Pancreas (tissue), 10 donors: ENCODE measurements at places on chromosomes 5 and 9. TPM values are rescaled to one million over a fixed set of nuclear protein-coding genes. Genes with fewer than 3 reads are reported as not detected.

- no peaks in the 10 kb centered on the region for H3K27me3 ChIP-seq
- no peaks in the 10 kb centered on the region for H3K36me3 ChIP-seq
- H3K27ac ChIP-seq, result no peak overlapping the region
Observed at GRCh38 chr5:107555425-107556090, 115.2 kb downstream of the EFNA5 start.

- no peak for DNase-seq
- peak overlapping the region; percentile 90 for H3K4me3 ChIP-seq
- H3K4me1 ChIP-seq, result peaks cover 37% of the 10 kb centered on the region
- H3K27me3 ChIP-seq, result no peaks in the 10 kb centered on the region
Observed at GRCh38 chr9:33167972-33168461, 881 bp upstream of the B4GALT1 start.

- H3K4me3 ChIP-seq, result no peak overlapping the region
- H3K4me1 ChIP-seq, result no peaks in the 10 kb centered on the region
- DNase-seq, result no peak
- no peaks in the 10 kb centered on the region for H3K27me3 ChIP-seq
- no peak overlapping the region for H3K27ac ChIP-seq
Observed at GRCh38 chr9:19445452-19445851, 36.6 kb downstream of the ACER2 start.

DNA sequence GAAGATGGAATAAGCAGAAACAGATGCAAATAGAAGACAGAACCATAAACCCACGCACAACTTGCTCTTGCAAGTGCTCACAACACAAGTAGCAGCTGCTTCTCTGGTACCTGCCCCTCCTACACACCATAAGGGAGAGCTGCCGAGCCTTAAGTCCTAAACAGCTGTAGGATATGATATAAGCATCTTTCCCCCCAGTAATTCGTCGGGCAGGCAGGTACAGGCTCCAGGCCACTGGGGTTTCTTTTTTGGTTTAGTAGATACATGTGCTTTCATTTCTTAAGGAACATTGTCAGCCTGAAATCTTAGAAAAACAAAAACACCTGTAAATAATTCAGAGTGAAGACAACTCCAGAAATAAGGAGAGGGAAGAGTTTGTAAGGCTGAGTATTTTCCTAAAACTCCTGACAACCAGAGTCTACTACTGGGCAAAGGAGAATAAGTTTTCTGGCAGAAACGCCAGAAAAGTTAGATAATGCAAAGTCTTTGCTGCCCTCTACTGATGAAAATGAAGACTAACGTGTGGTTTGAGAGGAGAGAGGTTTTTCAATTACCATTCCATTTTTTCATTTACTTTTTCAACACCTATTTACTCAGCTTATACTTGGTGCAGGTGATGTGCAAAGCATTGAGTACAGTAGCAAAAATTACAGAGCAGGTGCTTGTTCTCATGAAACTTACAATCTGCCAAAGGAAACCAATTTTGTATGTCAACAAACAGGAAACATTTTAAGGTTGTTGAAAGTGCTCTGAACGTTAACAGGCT lies 20.1 kb upstream of the TCERG1 start:
- no peak overlapping the region for H3K27ac ChIP-seq
- H3K36me3 ChIP-seq, result no peaks in the 10 kb centered on the region
- no peaks in the 10 kb centered on the region for H3K4me1 ChIP-seq
- no peak overlapping the region for H3K4me3 ChIP-seq
- no peak for DNase-seq

- no peaks in the 10 kb centered on the region for H3K27me3 ChIP-seq
- DNase-seq, result no peak
- no peak overlapping the region for H3K27ac ChIP-seq
- H3K4me3 ChIP-seq, result no peak overlapping the region
- H3K4me1 ChIP-seq, result no peaks in the 10 kb centered on the region
- H3K36me3 ChIP-seq, result no peaks in the 10 kb centered on the region
Observed at GRCh38 chr5:42483472-42484154, 60.4 kb downstream of the GHR start.

GRCh38 chr5:98930972-98931762 lies 2.4 kb upstream of the CHD1 start:
- no peak overlapping the region for H3K27ac ChIP-seq
- H3K4me1 ChIP-seq, result peaks cover 5% of the 10 kb centered on the region
- H3K4me3 ChIP-seq, result no peak overlapping the region
- DNase-seq, result no peak
- H3K36me3 ChIP-seq, result no peaks in the 10 kb centered on the region

DNA sequence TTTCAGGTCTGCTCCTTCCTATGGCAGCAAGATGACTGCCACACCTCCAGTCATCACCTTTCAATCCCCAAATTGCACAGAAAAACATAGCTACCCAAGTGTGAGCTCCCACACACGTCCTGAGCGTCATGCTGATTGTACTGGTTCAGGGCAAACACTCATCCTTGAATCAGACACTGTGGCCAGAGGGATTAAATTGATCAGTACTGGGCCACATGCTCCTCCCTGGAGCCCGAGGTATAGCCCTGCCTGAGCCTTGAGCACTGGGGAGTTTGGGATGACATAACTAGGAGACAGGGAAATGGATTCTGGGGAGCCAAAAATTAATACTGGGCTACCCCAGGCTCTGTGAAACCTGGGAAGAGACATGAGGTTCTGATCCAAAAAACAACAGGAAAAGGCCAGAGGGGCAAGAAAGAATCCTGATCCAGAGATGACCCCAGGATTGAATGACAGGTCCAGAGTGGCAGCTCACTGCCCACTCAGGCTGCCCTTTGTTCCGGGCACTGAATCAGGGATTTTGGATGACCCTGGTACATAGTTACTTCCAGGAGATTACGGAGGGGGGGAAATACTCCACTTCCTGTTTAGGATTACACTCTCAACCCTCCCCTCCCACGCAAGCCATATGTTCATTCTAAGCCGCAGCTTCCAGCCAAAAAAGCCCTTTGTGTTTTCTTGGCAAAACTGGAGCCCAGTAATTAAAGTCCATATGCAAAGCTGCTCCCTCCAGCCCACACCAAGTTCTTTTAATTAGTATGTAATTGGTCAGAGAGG lies 141.6 kb upstream of the SPRY4 start:
- H3K36me3 ChIP-seq, result no peaks in the 10 kb centered on the region
- H3K4me1 ChIP-seq, result no peaks in the 10 kb centered on the region
- no peak overlapping the region for H3K4me3 ChIP-seq
- H3K27me3 ChIP-seq, result no peaks in the 10 kb centered on the region
- no peak overlapping the region for H3K27ac ChIP-seq

GRCh38 chr5:6218116-6218515 lies 160.2 kb downstream of the MED10 start:
- no peak for DNase-seq
- no peaks in the 10 kb centered on the region for H3K4me1 ChIP-seq
- H3K36me3 ChIP-seq, result no peaks in the 10 kb centered on the region
- no peaks in the 10 kb centered on the region for H3K27me3 ChIP-seq

GRCh38 chr9:81080900-81081299 lies 608.4 kb downstream of the TLE1 start:
- DNase-seq, result no peak
- no peak overlapping the region for H3K27ac ChIP-seq
- H3K4me3 ChIP-seq, result no peak overlapping the region
- H3K27me3 ChIP-seq, result no peaks in the 10 kb centered on the region

GRCh38 chr5:42021923-42022322 lies 96.8 kb downstream of the FBXO4 start:
- no peaks in the 10 kb centered on the region for H3K27me3 ChIP-seq
- H3K27ac ChIP-seq, result no peak overlapping the region
- no peaks in the 10 kb centered on the region for H3K4me1 ChIP-seq
- no peaks in the 10 kb centered on the region for H3K36me3 ChIP-seq
- DNase-seq, result no peak
- H3K4me3 ChIP-seq, result no peak overlapping the region

- H3K4me1 ChIP-seq, result no peaks in the 10 kb centered on the region
- no peak overlapping the region for H3K27ac ChIP-seq
- peaks cover 40% of the 10 kb centered on the region for H3K36me3 ChIP-seq
- no peak overlapping the region for H3K4me3 ChIP-seq
Observed at GRCh38 chr5:168513861-168514428, 15.2 kb upstream of the FBLL1 start.

DNA sequence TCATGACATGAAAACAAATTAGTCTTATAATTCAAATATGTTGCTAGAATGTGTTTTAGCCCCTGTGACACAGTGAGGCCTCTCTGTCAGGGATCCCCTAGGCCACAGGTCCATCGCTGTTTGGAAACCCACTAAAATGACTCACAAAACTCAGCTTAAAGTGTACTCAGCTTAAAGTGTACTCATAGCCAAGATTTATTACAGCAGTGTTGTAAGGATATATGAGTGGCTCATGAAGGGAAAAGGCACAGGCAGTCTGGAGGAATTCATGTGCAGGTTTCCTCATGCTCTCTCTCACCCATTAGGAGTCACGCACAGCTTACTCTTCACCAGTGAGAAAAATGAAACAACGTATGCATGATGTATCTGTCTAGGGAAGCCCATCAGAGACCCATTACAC lies 24.4 kb upstream of the TGFBI start:
- DNase-seq, result no peak
- no peak overlapping the region for H3K27ac ChIP-seq
- H3K4me1 ChIP-seq, result no peaks in the 10 kb centered on the region
- H3K4me3 ChIP-seq, result no peak overlapping the region
- H3K27me3 ChIP-seq, result no peaks in the 10 kb centered on the region

DNA sequence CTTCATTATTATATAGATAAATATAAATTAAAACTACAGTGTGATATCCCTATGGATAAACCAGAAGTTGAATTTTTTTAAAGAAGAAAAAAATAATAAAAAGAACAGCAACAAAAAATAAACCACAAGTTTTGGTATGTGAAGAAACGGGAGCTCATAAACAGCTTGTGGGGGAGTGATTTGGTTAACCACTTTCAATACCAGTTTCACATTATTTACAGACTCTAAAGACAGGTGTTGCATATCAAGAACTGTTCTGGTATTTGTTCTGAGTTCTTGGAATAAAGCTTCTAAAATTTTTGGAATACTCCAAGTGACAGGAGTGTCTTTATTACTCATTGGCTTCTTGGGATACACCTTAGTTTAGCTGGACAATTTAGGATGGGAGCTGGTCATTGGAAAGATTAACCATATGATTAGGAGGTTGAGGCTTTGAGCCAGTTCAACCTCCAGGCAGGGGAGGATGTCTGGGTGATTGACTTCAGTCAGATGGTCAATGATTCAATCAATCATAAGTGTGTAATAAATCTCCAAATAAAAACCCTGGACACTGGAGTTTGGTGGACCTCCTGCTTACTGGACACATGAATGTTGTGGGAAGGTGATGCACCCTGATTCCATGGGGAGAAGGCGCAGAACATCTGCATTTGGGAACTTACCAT lies 2223.1 kb upstream of the C9orf72 start:
- H3K27me3 ChIP-seq, result no peaks in the 10 kb centered on the region
- no peaks in the 10 kb centered on the region for H3K36me3 ChIP-seq
- no peak overlapping the region for H3K27ac ChIP-seq
- no peak overlapping the region for H3K4me3 ChIP-seq
- H3K4me1 ChIP-seq, result no peaks in the 10 kb centered on the region

DNA sequence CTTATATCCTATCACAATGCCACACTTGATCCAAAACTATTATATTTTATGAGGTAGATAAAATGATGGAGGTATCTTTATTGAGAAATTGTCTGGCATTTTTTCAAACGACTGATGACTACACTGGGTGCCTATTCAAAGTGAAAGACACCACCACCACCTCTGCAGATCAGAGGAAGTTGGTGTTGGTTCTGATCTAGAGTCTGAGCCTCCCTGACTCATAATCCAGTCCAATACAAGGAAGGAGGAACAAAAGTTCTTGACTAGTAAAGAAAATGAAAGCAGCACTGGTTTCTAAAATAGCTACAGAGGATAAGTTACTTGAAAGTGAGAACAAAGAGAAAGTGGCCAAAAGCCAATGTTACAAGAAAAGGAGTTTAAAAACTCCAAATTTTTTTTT lies 139.9 kb downstream of the RFX3 start:
- no peak overlapping the region for H3K4me3 ChIP-seq
- H3K36me3 ChIP-seq, result no peaks in the 10 kb centered on the region
- DNase-seq, result no peak
- no peak overlapping the region for H3K27ac ChIP-seq

DNA sequence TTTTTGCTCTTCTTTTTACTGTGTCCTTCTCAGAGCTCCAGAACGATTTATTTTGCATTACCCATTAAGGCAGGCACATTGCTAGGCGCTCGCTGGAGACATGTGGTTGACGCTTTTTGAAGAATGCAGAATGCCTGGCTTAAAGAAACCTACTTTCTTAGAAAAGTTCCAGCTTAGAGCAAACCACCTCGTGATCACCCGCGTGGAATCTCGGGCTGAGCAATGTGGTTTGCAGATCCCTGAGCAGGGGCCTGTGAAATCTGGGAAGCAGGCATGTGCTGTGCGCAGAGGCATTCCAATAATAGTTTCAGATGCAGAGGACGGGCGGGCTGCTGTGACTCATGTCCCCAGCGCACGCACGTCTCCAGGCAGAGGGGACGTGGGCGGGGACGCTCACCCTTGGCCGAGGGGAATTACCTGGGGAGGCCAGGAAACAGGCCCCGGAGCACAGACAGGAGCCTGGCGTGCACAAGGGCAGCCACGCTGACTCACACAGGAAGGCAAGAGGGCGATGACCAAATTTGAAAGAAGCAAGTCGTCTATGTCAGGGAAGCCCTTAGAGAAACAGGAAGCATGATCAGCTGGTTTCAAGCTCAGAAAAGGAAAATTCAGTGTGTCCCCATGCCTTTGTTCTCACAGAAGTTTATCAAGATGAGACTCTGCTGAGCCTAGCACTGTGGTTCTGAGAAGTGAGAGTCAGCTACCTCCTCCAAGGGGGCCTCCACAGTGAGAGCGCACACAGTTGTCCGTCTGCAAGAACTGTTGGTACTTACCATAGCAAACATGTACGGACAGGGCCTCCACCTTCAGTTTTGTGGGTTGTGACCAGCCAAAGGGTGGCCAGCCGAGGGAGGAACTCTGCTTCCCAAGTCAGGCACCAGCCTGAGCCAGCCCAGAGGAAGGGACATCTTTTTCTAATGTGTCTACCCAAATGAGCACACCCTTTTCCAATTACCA lies 218.6 kb downstream of the PIK3R1 start:
- H3K27me3 ChIP-seq, result no peaks in the 10 kb centered on the region
- DNase-seq, result peak; percentile 67
- no peaks in the 10 kb centered on the region for H3K36me3 ChIP-seq
- H3K4me1 ChIP-seq, result no peaks in the 10 kb centered on the region
- H3K4me3 ChIP-seq, result no peak overlapping the region
- H3K27ac ChIP-seq, result peak overlapping the region; percentile 62

DNA sequence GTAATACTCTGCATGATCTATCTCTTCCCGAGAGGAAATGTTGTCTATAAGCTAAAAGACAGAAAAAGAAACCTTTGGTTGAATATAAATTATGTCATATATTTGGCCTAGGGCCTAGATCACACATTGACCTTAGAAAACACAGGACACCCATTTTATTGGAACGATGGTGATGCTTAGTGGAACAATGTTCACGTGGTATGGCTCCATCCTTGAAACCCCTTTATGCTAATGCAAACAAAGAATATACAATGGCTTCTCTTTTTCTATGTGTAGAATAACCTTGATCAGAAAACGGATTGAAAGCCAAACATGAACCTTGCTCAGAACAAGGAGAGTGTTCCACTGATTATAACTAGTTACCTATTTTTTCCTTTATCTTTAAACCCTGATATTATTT lies 24.5 kb downstream of the MRPS27 start:
- H3K27ac ChIP-seq, result no peak overlapping the region
- H3K4me1 ChIP-seq, result no peaks in the 10 kb centered on the region
- H3K36me3 ChIP-seq, result no peaks in the 10 kb centered on the region
- no peak for DNase-seq

GRCh38 chr5:35847491-35847890 lies 9.2 kb upstream of the IL7R start:
- no peak overlapping the region for H3K4me3 ChIP-seq
- no peak for DNase-seq
- no peaks in the 10 kb centered on the region for H3K27me3 ChIP-seq
- H3K4me1 ChIP-seq, result no peaks in the 10 kb centered on the region
- no peak overlapping the region for H3K27ac ChIP-seq

The PROB1 gene
- 0.19 TPM for total RNA-seq

The GHR gene
- 2.0 TPM for total RNA-seq

The CTXN3 gene
- not detected for total RNA-seq

The PCSK5 gene
- 5.6 TPM for total RNA-seq

The LRRC70 gene
- 0.87 TPM for total RNA-seq

The DIRAS2 gene
- 0.66 TPM for total RNA-seq
